Activated CD4-positive, CD25-positive, alpha-beta regulatory T cell (primary cell): ENCODE measurements at places on chromosomes 6 and 20.

GRCh38 chr20:17059465-17059864 lies 167.4 kb upstream of the PCSK2 start:
- DNase-seq: no peak

DNA sequence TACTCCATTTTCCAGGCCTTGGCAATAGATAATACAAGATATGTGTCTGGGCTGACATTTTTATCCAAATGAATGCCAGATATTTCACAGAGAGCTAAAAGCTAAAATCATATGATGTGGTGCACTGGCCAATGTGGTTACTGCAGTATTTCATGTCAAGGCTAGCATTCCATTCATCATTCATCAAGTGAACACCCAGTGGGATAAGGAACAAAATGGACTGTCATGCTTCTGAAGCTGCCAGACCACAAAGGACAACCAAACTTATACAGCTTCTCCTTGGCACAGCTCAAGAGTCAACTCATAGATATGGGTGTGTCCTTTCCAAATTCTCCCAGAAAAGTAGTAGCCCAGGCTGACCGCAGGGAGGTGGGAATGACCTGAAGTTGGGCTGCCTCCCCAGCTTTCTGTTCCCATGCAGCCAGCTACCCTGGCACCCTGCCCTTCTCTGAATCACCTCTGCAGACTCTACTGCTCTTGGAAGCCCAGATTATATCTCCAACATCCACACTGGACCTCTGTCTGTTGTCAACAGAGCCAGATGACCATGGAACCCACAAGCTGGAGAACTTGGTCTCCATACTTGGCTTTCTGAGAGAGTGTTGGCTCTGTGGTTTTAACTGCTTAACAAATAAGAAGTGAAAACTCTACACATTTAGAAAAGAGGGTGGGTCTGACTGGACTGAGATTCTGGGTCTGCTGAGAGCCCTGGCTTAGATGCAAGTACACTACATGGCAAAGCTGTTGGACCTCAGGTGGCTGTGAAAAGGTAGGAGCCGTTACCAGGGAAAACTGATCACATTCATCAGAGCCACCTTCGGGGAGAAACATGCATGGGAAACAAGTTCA lies 122.8 kb downstream of the ALDH8A1 start:
- DNase-seq: no peak

DNA sequence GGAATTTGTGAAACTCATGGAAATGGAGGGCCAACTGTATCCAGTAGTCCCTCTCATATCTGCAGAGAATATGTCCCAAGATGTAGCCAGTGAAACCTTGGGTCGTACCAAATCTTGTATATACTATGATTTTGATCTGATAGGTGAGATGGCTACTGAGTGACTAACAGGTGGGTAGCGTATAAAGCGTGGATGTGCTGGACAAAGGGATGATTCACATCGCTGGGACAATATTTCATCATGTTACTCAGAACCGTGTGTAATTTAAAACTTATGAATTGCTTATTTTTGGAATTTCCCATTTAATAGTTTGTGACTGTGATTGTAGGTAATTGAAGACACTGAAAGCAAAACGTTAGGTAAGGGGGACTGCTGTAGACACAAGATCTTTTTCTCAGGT lies 144.1 kb downstream of the SMAP1 start:
- no peak for DNase-seq

GRCh38 chr6:137218473-137218916 lies 690 bp downstream of the IFNGR1 start:
- no peak for DNase-seq

- DNase-seq: no peak
Measured at GRCh38 chr20:13995841-13996240, 525 bp downstream of the MACROD2 start.

GRCh38 chr6:130557481-130558112 lies 191.8 kb downstream of the TMEM200A start:
- DNase-seq: no peak

GRCh38 chr6:4889701-4890100 lies 113.5 kb downstream of the CDYL start:
- no peak for DNase-seq

- DNase-seq: no peak
Measured at GRCh38 chr6:4313044-4313686, 177.8 kb upstream of the ECI2 start.

GRCh38 chr6:30884521-30885480 lies 482 bp downstream of the DDR1 start:
- DNase-seq: no peak

GRCh38 chr6:129749749-129750120 lies 39.8 kb upstream of the ARHGAP18 start:
- DNase-seq: no peak

DNA sequence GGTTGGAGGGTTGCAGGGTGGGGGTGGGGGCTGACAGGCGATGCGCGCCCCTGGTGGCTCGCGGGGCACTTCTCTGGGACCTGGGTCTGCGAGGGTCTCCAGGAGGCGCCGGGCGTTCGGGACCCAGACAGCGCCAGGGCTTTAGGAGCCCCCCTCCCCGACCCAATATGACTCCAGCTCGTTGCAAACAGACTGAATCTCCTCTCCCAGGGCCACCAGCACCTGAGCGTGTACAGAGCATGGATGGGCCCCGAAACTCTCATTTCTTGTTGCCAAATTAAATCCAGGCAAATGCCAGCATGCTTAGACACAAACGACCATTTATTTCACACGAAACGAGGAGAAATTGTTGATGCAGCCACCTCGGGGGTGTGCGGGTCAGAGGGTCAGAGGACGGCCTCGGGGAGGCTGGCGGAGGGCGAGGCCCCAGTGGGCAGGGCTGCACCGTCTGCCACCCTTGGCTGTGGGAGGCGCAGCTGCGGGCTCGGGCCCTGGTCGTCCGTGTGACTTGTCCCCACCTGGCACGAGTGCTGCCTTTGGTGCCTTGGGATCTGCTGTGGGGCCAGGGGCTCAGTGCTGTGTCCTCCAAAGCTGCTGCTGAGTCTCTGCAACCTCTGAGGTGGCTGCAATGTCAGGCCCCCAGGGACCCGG lies 20.9 kb upstream of the GATA5 start:
- no peak for DNase-seq
